ENCODE measurements at places on chromosomes 5 and 9.

- DNase-seq = no peak
Measured at GRCh38 chr5:134236820-134237219, 10.9 kb upstream of the PPP2CA start.

DNA sequence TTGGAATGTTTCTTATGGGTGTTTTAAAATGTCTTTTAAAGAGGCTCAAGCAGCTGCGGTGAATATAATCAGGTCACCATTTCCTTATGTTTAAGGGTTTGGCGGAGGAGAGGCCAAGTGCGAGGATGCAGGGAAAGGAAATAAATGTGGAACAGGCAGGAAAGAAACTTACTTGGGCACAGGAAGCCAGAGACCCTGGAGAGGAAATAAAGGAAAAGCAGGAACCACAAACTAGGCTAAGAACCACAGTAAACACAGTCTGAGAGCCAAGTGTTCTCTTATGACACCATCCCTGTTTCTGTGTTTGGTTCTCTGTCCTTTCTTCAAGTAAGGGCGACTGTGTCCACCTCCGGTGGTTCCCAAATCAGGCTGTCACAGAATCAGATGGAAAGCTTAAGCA lies 166.5 kb downstream of the C9orf152 start:
- no peak for DNase-seq

- no peak for DNase-seq
Measured at GRCh38 chr5:111513131-111513520, 791 bp upstream of the STARD4 start.

DNA sequence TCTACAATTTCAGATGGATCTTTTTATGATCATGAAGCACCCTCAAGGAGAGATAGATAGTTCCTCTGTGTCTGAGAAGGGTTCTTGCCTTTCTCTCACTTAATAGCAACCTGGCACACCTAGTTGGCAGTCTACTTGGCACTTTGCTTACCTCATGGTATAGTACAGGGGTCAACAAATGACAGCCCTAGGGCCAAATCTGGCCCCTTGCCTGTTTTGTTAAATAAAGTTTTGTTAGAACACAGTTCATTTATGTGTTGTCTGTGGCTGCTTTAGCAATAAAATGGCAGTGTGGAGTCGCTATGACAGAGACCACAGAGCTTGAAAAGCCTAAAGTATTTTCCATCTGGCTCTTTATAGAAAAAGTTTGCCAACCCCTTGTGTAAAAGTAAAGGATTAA lies 119.3 kb upstream of the CPEB4 start:
- DNase-seq = no peak

Data from activated CD4-positive, alpha-beta T cell treated with anti-CD3 and anti-CD28 coated beads, Interleukin-2, amount 50 U/mL, for 24 hours (primary cell).